ENCODE measurements at places on chromosomes 5 and 9.

DNA sequence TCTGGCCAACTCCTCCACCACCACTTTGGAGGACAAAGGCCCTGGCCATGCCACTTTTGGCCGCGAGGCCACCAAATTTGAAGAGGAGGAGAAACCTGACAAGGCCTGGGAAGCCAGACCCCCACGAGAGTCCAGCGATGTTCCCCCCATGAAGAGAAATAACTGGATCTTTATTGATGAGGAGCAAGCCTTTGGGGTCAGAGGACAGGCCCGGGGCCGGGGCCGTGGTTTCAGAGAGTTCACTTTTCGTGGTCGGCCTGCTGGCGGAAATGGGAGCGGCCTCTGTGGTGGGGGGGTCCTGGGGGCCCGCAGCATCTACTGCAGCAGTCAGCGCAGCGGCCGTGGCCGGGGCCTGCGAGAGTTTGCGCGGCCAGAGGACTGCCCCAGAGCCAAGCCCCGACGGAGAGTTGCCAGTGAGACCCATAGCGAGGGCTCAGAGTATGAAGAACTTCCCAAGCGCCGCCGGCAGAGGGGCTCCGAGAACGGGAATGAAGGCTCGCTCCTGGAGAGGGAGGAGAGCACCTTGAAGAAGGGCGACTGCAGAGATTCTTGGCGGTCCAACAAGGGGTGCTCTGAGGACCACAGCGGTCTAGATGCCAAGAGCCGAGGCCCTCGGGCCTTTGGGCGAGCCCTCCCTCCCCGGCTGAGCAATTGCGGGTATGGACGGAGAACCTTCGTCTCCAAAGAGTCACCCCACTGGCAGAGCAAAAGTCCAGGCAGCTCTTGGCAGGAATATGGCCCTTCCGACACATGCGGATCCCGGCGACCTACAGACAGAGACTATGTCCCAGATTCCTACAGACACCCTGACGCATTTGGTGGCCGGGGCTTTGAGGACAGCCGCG lies 27.4 kb upstream of the POMT1 start:
- no peak for DNase-seq

GRCh38 chr9:97415146-97415545 lies 3.2 kb downstream of the TDRD7 start:
- DNase-seq = no peak

DNA sequence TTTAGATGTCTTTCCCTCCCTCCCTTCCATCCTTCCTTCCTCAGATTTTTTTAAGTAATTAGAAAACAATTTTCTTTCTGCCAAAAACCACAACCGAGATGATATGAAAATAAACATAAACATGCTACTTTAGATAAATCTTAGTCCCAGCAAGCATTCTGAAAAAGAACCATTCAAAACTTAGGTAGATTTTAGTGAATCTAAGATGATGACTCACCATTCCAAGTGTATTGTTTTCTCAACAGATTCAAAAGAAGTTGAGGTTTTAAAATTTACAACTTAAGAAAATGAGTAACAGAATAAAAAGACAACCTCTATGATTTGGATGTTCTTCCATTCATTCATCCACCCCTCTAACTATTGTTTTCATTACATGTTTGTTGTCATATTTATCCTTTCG lies 465.1 kb downstream of the PDE4D start:
- no peak for DNase-seq

DNA sequence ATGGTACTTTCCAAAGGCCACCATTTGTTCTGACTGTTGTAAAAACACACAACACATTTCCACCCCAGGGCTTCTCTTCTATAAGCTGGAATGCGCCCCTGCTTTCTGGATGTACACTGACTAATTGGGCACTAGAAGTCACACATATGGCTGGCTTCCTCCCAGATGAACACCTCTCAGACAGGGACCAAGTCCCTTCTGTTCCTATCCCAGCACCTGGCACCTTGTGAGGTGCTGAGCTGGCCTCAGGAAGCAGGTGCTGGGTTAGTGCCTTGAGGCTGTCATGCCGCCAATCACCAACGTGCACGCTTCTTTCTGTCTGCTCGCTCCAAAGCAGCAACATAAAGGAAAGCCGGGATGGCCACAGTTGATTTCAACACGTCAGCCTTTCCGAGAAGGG lies 93.2 kb downstream of the FSTL4 start:
- DNase-seq = no peak

DNA sequence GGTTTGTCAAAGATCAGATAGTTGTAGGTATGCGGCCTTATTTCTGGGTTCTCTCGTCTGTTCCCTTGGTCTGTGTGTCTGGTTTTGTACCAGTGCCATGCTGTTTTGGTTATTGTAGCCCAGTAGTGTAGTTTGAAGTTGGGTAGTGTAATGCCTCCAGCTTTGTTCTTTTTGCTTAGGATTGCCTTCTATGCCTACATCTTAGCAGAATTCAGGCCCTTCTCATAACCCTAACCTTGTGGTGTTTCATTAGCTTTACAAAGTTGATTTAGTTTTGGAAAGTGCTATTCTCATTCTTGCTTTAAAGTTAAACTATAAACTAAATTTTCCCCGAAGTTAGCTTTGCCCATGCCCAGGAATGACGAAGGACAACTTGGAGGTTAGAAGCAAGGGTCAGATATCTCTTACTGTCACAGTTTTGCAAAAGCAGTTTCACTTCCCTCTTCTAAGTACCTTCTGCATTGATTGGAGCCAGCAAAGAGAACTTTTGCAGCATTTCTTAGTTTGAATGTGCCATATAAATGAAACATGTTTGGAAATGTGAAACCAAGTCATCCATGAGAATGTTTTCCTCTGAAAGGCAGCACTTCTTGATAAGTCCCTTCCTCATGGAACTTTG lies 274.3 kb upstream of the DMRT1 start:
- no peak for DNase-seq

GRCh38 chr5:72140711-72141110 lies 33.4 kb downstream of the MAP1B start:
- DNase-seq = no peak

- DNase-seq = no peak
Observed at GRCh38 chr5:178467205-178467567, 123.0 kb downstream of the COL23A1 start.

- DNase-seq = no peak
Observed at GRCh38 chr9:79579624-79580023, 7.9 kb downstream of the TLE4 start.

DNA sequence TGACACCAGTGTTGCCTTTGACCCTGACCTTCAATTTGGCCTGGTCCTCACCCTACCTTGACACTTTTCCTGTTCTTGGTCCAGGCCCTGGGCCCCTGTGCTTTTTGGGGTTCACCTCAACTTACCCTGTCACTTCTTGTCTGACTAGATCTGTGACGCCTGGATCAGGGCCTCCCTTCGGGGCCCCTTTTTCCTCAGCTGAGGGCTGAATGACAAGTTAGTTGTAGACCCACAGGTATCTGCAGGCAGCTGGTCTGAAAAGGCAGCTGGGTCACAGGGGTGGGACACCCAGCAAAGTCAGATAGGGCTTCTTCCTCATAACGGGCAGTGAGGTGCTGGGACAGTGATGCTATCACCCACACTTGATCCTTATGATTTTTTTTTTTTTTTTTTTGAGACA lies 10.0 kb upstream of the MYORG start:
- no peak for DNase-seq

Data from CD4-positive, alpha-beta T cell treated with Interleukin-15 for 4 hours (primary cell).